Activated CD4-positive, alpha-beta T cell treated with anti-CD3 and anti-CD28 coated beads, Interleukin-2, amount 10 ng/mL, durations not matched to agents 7 days and 5 days (primary cell): ENCODE measurements at places on chromosomes 12 and 14. TPM values are rescaled to one million over a fixed set of nuclear protein-coding genes. Genes with fewer than 3 reads are reported as not detected.

The SPIC gene
- total RNA-seq, result not detected

The ADAMTS20 gene
- not detected for total RNA-seq

The LHX5 gene
- total RNA-seq, result not detected

The ZNF384 gene
- total RNA-seq, result 95.4 TPM

The NOS1 gene
- not detected for total RNA-seq

The HOXC12 gene
- total RNA-seq, result not detected

The KRT79 gene
- total RNA-seq, result not detected

The SPTLC2 gene
- total RNA-seq, result 64.4 TPM

The SLC10A1 gene
- total RNA-seq, result not detected

The KRT73 gene
- 8.6 TPM for total RNA-seq

The HPD gene
- total RNA-seq, result not detected

The TAS2R30 gene
- total RNA-seq, result 2.0 TPM

The SRRM4 gene
- not detected for total RNA-seq

The SCYL2 gene
- total RNA-seq, result 33.3 TPM

The AVPR1A gene
- not detected for total RNA-seq

The CCT2 gene
- 158 TPM for total RNA-seq

The EGLN3 gene
- total RNA-seq, result 18.2 TPM

The NKX2-8 gene
- total RNA-seq, result not detected

The TAS2R10 gene
- total RNA-seq, result 0.25 TPM

The FGF23 gene
- total RNA-seq, result not detected

The SCNN1A gene
- total RNA-seq, result 0.67 TPM

The CIROP gene
- total RNA-seq, result not detected

The TMCC3 gene
- 0.17 TPM for total RNA-seq

The OAS3 gene
- total RNA-seq, result 202 TPM

The ANG gene
- 0.89 TPM for total RNA-seq

The NYNRIN gene
- 0.35 TPM for total RNA-seq

The BRI3BP gene
- total RNA-seq, result 24.8 TPM

The ATL1 gene
- 0.67 TPM for total RNA-seq
